ENCODE measurements at places on chromosomes 7 and 10. TPM values are rescaled to one million over a fixed set of nuclear protein-coding genes. Genes with fewer than 3 reads are reported as not detected.

- no peaks in the 10 kb centered on the region for H3K4me1 ChIP-seq
- no peak for DNase-seq
- H3K27me3 ChIP-seq = no peaks in the 10 kb centered on the region
- no peak overlapping the region for H3K27ac ChIP-seq
- no peak overlapping the region for H3K4me3 ChIP-seq
Observed at GRCh38 chr7:117949232-117949631, 76.0 kb upstream of the CTTNBP2 start.

Gene ALOX5
- total RNA-seq = not detected

- peaks cover 7% of the 10 kb centered on the region for H3K36me3 ChIP-seq
- peak overlapping the region; percentile 70 for H3K4me3 ChIP-seq
- H3K4me1 ChIP-seq = peaks cover 12% of the 10 kb centered on the region
- H3K27ac ChIP-seq = no peak overlapping the region
- no peaks in the 10 kb centered on the region for H3K27me3 ChIP-seq
Observed at GRCh38 chr7:74452748-74453321, 871 bp upstream of the GTF2IRD1 start.

Gene ABLIM1
- 10.4 TPM for total RNA-seq

Gene OR6V1
- not detected for total RNA-seq

GRCh38 chr10:94430701-94431100, 28.4 kb downstream of the TBC1D12 start:
- H3K4me1 ChIP-seq = no peaks in the 10 kb centered on the region
- no peak overlapping the region for H3K4me3 ChIP-seq
- H3K36me3 ChIP-seq = no peaks in the 10 kb centered on the region

DNA sequence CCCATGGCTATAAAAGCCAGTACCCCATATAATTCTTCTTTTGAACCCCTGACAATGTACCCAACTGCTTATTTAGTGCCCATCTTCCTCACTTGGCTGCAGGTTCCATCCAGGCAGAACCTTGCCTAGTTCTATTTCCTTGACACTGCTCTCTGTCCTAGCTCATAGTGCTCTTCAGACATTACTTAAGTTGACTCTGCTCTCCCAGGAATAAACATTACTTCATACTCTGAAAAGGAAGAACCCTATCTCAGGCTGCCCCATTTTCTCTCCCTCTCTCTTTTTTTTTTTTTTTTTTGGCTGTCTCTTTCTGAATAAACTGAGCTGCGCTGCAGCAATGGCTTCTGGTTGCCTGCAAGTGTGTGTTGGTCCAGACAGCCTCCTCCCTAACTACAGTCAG, 21.0 kb downstream of the ACTA2 start:
- H3K27me3 ChIP-seq = no peaks in the 10 kb centered on the region
- no peak overlapping the region for H3K27ac ChIP-seq
- peaks cover 22% of the 10 kb centered on the region for H3K4me1 ChIP-seq
- H3K4me3 ChIP-seq = no peak overlapping the region
- DNase-seq = no peak

GRCh38 chr7:50121286-50121685, 28.2 kb upstream of the ZPBP start:
- no peaks in the 10 kb centered on the region for H3K36me3 ChIP-seq
- H3K27me3 ChIP-seq = no peaks in the 10 kb centered on the region

- H3K4me1 ChIP-seq = no peaks in the 10 kb centered on the region
- no peak overlapping the region for H3K4me3 ChIP-seq
- H3K27me3 ChIP-seq = peaks cover 48% of the 10 kb centered on the region
- H3K36me3 ChIP-seq = no peaks in the 10 kb centered on the region
- DNase-seq = no peak
Observed at GRCh38 chr10:100864978-100865377, 47.8 kb upstream of the SLF2 start.

Gene GBF1
- 23.3 TPM for total RNA-seq

GRCh38 chr10:97975598-97975997, 54.8 kb downstream of the CRTAC1 start:
- no peaks in the 10 kb centered on the region for H3K36me3 ChIP-seq
- peaks cover 37% of the 10 kb centered on the region for H3K27me3 ChIP-seq
- no peak overlapping the region for H3K27ac ChIP-seq
- no peak overlapping the region for H3K4me3 ChIP-seq
- no peak for DNase-seq

DNA sequence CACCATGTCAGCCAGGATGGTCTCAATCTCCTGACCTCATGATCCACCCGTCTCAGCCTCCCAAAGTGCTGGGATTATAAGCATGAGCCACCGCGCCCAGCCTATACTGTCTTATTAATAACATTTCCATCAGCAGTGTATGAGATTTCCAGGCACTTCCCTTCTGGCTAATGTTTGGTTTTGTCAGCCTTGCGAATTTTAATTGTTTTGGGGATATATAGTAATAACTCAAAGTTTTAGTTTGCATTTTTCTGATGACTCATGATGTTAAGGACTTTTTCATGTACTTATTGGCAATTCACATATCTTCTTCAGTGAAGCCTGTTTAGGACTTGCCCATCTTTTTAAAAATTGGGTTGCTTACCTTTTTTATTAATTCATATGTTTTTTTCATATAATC, 76.0 kb downstream of the TMEM270 start:
- no peak overlapping the region for H3K27ac ChIP-seq
- peaks cover 4% of the 10 kb centered on the region for H3K4me1 ChIP-seq
- H3K4me3 ChIP-seq = no peak overlapping the region
- DNase-seq = no peak

- H3K4me1 ChIP-seq = peaks cover 40% of the 10 kb centered on the region
- no peak overlapping the region for H3K4me3 ChIP-seq
- H3K36me3 ChIP-seq = peaks cover 5% of the 10 kb centered on the region
- H3K27me3 ChIP-seq = no peaks in the 10 kb centered on the region
- peak; percentile 98 for DNase-seq
Observed at GRCh38 chr10:14588084-14588937, 186.4 kb downstream of the FAM107B start.

GRCh38 chr10:21424459-21424861, 101.0 kb downstream of the SKIDA1 start:
- H3K27me3 ChIP-seq = no peaks in the 10 kb centered on the region
- no peaks in the 10 kb centered on the region for H3K4me1 ChIP-seq
- DNase-seq = no peak
- H3K36me3 ChIP-seq = no peaks in the 10 kb centered on the region

- no peaks in the 10 kb centered on the region for H3K27me3 ChIP-seq
- H3K4me3 ChIP-seq = no peak overlapping the region
- no peak for DNase-seq
- H3K36me3 ChIP-seq = peaks cover 80% of the 10 kb centered on the region
- H3K27ac ChIP-seq = no peak overlapping the region
Observed at GRCh38 chr10:119919826-119920225, 27.3 kb downstream of the SEC23IP start.

Gene C10orf53
- not detected for total RNA-seq

DNA sequence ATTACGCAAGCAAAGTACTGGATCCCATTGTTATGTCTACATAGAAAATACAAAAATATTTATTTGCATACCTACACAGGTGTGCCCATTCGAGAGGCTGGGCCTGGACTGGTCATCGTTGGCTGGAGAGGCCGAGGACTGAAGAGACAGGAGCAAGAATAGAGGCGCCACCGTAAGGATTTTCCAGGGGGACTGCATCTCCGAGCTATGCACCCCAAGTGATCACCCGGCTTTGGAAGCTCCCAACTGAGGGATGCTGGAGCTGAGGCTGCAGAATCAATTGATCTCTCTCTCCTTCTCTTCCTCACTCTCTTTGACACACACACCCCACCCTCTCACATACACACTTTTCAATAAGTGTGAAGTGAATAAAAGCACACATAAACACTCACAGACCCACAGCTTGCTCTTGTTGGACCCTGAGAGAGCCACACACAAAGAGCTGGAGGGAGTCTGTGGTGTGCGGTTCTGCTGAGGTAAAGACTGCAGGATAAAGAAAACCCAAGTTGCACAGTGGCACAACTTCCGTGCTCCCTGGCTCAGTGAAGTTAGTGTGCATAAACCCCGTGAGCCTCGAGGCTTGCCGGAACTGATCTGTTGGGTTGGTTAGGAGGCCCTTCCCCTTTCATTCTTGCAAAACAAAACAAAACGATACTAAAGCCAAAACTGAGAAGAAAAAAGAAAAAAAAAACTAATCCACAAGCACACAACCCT, at the start of gene AOAH:
AOAH (minus strand) TSS at position 544 of the 714 bp plus-strand sequence; CDS start at position 198, 346 bp downstream.
- no peak for DNase-seq
- H3K4me1 ChIP-seq = no peaks in the 10 kb centered on the region
- H3K27ac ChIP-seq = no peak within 1 kb of the TSS
- H3K36me3 ChIP-seq = no peaks in the 10 kb centered on the region
- no peak within 1 kb of the TSS for H3K4me3 ChIP-seq

DNA sequence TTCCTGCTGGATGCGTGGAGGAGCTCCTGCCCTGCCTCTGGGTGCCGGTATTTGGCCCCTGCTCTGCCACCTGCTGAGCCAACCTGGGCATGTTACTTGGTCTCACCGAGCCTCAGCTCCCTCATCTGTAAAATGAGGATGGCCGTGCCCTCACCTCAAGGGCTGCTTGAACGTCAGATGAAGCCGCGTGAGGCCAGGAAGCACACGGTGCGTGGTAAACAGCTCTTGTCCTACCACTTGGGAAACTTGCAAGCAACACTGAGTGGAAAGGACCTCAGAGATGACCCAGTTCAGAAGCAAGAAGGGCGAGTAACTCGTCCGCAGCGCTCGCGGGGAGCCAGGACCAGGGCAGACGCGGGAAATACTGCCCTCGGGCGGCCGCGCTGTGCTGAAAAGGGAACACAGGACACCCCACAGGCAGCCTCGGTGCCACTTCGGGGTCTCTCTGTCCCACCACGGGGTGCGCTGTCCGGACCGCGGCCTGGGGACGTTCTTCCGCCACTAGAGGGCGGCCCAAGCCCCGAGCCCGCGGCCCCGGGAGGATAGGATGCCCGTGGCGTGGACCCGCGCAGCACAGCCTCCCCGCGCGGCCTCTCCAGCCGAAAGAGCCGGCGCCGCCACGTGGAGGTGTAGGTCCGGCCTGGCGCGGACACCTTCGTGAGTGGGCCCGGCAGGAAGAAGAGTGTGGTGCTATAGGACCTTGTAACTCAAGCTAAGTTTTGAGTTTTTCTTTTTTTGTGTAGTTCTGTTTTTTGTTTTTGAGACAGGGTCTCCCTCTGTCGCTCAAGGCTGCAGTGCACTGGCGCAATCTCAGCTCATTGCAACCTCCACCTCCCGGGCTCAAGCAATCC, 94.1 kb downstream of the PRKAG2 start:
- no peak overlapping the region for H3K4me3 ChIP-seq
- peak; percentile 81 for DNase-seq
- H3K36me3 ChIP-seq = no peaks in the 10 kb centered on the region
- H3K4me1 ChIP-seq = peaks cover 9% of the 10 kb centered on the region
- no peak overlapping the region for H3K27ac ChIP-seq
- H3K27me3 ChIP-seq = no peaks in the 10 kb centered on the region

Gene SLC13A1
- total RNA-seq = 0.09 TPM

Gene HELLS
- total RNA-seq = 162 TPM

DNA sequence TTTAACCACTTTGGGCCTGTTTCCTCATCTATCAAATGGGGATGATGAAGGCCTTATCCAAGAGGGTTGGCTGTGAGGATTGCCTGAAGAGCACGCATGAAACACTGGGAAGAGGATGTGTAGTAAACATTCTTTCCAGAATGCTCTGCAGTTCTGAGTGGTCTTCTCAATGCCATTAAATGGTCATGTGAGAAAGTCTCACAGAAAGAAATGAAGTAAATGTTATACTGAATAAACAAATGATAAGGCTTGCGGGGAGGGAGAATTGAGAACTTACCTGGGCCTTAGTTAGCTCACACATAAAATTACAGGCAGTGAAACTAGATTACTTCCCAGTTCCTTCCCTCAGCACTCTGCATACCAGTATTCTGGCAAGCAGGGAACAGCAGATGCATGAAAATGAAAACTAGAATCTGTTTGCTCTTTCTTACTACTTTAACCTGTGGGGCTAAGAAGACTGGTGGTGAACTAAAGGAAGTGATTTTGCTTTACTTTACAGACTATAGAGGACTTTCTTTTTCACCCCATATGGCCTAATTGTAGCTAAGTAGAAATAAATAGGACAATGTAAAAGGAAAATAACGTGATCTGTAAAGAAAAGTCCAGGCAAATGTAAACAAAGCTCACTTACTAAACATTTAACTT, 135.3 kb upstream of the CCDC6 start:
- H3K4me3 ChIP-seq = no peak overlapping the region
- no peak for DNase-seq
- H3K27me3 ChIP-seq = peaks cover 3% of the 10 kb centered on the region
- no peaks in the 10 kb centered on the region for H3K4me1 ChIP-seq
- H3K36me3 ChIP-seq = no peaks in the 10 kb centered on the region

GRCh38 chr7:33854801-33855350, 50.5 kb upstream of the BMPER start:
- no peak overlapping the region for H3K4me3 ChIP-seq
- H3K27ac ChIP-seq = no peak overlapping the region
- H3K36me3 ChIP-seq = no peaks in the 10 kb centered on the region
- H3K4me1 ChIP-seq = peaks cover 19% of the 10 kb centered on the region

DNA sequence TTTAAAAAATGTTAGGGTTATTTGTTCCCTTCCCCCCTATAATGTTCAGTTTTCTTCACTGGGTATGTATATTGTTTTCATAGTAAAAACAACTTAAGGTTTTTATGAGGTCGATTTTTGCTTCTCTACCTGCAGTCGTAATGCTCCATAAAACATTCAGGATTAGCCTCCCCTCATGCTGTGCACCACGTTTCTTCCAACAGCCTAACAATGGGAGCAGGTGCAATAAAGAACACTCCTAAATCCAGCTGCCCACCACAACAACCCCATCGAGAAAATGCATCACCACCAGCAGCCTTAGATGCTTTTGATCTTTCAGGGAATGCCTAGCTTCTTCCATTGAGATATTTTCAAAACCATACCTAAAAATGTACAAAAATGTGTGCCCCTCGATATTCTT, 111.1 kb downstream of the ADAM12 start:
- H3K36me3 ChIP-seq = no peaks in the 10 kb centered on the region
- no peak overlapping the region for H3K27ac ChIP-seq
- no peak for DNase-seq
- H3K4me1 ChIP-seq = no peaks in the 10 kb centered on the region
- no peaks in the 10 kb centered on the region for H3K27me3 ChIP-seq

Gene RASA4B
- 4.0 TPM for total RNA-seq

DNA sequence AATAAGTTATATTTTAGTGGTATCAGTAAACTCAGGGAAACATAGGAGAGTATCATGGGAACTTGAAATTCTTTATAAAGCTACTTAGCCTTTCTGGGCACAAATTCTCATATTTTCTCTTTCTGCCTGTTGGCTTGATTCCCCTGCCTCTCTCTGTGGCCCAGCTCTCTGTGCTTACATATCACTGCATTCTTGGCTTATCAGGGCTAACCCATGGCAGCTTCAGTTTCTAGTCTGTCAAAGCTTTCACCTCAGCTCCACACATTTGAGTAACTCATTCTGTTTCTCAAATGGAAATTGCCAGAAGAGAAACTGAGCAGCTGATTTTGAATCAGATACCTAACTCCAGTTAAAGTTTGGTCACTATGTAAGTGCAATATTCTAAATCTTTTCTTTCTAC, 713.1 kb downstream of the DNAJB9 start:
- H3K27me3 ChIP-seq = no peaks in the 10 kb centered on the region
- no peaks in the 10 kb centered on the region for H3K4me1 ChIP-seq
- no peak overlapping the region for H3K4me3 ChIP-seq

- peaks cover 20% of the 10 kb centered on the region for H3K4me1 ChIP-seq
- H3K27me3 ChIP-seq = no peaks in the 10 kb centered on the region
- H3K4me3 ChIP-seq = no peak overlapping the region
- no peak overlapping the region for H3K27ac ChIP-seq
Observed at GRCh38 chr10:93293999-93294398, 188.1 kb downstream of the MYOF start.

Gene TRPV5
- total RNA-seq = not detected

- no peak overlapping the region for H3K4me3 ChIP-seq
- no peak overlapping the region for H3K27ac ChIP-seq
- DNase-seq = no peak
- peaks cover 12% of the 10 kb centered on the region for H3K4me1 ChIP-seq
- H3K27me3 ChIP-seq = no peaks in the 10 kb centered on the region
Observed at GRCh38 chr10:29611781-29612381, 22.9 kb downstream of the SVIL start.

All from SJSA1 (cell line).